Stimulated activated CD4-positive, alpha-beta T cell treated with anti-CD3 and anti-CD28 coated beads, TNF-alpha, amount 100 ng/mL, for 48 hours (primary cell): ENCODE measurements at places on chromosomes 6 and 20.

DNA sequence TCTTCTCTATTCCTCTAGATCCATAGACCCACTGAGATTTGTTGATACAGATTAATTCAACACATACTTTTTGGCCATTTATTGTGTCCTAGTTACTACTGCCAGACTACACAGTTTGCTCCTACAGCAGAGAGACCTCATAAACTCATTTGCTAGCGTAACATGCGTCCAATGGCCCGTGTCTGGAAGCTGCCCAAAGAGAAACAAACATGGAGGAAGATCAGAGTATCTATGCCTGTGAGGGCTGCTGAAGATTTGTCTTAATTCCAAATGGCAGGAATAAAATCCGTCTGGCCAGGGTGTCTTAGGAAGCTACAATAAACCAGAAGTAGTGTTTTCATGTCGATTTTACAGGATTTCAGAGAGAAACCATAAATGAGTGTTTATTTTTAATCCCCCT is 214.7 kb downstream of the CLIC5 start:
- no peak for DNase-seq

GRCh38 chr6:112802144-112802543 is 455.0 kb downstream of the RFPL4B start:
- DNase-seq = no peak

GRCh38 chr20:64261138-64261537 is 5.6 kb downstream of the PCMTD2 start:
- DNase-seq = no peak

DNA sequence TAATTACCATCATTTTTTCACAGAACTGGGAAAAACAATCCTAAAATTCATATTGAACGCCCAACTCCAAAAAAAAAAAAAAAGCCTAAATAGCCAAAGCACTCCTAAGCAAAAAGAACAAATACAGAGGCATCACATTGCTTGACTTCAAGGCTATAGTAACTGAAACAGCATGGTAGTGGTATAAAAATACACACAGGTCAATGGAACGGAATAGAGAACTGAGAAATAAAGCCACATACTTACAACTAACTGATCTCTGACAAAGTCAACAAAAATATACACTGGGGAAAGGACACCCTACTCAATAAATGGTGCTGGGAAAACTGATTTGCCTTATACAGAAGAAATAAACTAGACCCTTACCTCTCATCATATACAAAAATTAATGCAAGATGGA is 89.6 kb downstream of the MRAP2 start:
- DNase-seq = no peak

DNA sequence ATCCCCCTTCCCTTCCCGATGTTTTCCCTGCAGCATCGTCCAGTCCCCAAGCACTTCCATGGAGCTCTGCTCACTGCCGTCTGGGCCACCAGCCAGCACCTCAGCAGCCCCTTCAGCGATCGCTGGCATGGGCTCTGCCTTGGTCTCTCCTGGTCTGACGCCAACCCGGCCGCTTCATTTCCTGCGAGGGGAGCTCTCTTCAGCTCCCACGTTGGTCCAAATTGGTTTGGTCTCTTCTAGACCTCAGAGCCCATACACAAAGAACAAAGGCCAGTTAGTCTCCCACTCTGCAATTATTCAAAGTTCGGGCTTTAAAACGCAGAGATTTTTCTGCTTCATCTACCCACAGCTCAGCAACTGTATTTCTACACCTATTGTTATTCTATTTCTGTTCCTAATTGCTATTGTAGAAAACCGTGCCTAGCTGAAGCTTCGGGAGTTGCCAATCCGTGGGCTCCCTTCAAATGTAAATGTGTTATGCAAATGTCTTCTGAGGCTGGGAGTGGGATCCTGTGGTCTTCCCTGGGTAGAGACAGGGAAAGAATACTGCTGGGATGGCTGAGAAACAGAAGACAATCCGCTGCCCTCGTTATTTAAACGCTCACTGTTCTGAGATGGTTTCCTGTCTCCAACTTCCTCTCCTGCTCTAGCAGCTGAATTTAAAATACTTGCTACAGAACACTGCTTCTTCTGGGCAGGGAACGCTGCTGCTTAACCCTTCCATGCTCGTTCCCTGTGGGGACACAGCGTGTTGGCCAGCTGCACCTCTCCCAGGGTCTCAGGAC is 154.2 kb upstream of the QKI start:
- no peak for DNase-seq

GRCh38 chr20:51259455-51259854 is 236.5 kb upstream of the KCNG1 start:
- no peak for DNase-seq

GRCh38 chr6:155117785-155118184 is 122.7 kb downstream of the TIAM2 start:
- no peak for DNase-seq

DNA sequence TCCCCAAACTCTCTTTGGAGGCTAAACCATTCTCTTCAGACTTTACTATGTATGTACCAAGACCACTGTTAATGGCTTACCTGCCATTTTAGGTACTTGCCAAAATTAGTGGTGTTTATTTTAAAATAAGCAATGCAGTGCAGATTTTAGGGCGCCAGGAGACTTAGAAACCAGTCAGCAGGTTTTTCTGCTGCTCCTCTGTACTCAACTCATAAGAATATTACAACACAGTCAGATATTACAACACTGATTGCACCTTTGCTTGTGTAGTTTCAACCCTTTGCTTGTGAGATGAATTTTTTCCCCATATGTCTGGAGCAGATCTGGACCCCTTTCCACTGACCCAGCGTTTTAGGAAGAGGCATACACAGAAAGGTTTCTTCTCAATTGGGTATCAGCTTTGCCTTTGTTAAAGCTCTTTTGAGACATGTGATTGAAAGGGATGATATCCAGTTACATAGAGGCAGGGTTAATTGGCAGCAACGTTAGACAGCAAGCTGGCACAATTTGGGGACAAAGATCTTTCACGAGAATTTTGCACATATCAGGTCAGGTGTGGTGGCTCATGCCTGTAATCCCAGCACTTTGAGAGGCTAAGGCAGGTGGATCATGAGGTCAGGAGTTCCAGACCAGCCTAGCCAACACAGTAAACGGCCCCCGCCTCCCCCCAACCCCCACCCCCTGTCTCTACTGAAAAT is 6.2 kb downstream of the TTPAL start:
- DNase-seq = no peak

GRCh38 chr20:38277691-38278090 is 17.2 kb upstream of the KIAA1755 start:
- no peak for DNase-seq

DNA sequence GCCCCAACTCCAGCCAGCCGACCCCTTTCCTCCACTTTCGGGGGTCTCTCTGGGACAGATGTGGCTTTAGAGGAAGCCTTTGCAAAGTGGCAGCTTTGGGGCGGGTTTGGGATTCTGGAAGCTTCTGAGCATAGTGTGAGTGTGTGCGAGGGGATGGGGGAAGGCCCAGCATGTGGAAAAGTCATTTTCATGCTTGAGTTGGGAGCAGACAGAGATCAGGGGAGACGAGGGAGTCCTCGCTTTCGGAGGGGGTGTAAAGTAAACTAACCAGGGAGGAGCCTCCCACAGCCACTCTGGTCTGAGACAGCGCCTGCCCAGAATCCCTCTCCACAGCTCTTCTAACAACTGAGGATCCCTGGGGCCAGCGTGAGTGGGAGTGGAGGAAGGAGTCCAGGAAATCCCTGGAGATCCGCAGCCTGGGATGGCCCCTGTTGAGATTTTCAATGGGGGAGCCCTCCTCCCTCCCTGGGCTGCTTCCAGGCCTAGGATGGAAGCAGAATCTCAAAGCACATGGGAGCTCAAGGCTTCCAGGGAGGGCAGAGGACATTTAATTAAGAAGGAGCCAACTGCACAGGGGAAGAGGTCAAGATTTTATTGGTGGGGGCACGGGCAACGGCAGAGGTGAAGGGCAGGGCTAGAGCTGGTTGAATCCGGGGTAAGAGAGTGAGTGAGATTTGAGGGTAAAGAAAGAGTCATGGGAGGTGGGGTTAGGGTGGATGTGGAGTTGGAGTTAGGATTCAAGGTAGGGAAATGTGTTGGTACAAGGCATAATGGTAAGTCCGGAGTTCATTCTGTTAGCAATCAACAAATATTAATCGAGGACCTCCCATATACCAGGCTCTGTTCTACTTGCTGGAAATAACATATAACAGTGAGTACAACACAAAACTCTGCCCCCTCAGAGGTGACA is 102.3 kb upstream of the FOXP4 start:
- no peak for DNase-seq

DNA sequence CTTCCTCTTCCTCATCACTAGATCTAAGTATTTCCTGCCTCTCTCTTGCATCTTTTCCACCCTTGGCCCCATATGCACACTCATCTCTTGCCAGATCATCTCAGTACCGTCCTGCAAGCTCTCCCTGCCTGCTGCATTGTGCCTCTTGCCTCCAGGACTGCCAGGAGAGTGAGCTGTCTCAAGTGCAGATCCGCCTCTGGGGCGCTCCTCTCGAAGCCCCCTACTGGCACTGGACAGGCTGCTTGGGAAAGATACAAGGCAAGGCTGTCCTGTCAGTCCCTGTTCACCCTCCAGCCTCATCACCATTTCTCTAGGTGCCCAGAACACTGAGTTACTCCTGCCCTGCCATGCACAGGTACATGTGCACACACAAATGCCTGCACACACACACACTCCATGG is 10.2 kb downstream of the SYNDIG1 start:
- no peak for DNase-seq

GRCh38 chr6:129747588-129748112 is 37.7 kb upstream of the ARHGAP18 start:
- no peak for DNase-seq

DNA sequence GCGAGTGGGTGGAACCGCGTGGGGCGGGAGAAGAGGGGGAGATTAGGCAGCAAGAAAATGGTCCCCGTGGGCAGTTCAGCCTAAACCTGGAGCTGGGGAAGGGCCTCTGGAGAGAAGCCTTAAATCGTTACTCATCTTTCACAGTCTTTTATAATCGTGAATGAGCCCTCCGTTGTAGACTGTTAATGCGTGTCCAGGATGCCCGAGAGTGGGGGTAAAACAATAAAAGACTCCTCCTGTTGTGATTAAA is 11.0 kb upstream of the ELOVL5 start:
- no peak for DNase-seq

- DNase-seq = no peak
These were observed 512.9 kb downstream of the UTRN start for GRCh38 chr6:144797881-144798589.

DNA sequence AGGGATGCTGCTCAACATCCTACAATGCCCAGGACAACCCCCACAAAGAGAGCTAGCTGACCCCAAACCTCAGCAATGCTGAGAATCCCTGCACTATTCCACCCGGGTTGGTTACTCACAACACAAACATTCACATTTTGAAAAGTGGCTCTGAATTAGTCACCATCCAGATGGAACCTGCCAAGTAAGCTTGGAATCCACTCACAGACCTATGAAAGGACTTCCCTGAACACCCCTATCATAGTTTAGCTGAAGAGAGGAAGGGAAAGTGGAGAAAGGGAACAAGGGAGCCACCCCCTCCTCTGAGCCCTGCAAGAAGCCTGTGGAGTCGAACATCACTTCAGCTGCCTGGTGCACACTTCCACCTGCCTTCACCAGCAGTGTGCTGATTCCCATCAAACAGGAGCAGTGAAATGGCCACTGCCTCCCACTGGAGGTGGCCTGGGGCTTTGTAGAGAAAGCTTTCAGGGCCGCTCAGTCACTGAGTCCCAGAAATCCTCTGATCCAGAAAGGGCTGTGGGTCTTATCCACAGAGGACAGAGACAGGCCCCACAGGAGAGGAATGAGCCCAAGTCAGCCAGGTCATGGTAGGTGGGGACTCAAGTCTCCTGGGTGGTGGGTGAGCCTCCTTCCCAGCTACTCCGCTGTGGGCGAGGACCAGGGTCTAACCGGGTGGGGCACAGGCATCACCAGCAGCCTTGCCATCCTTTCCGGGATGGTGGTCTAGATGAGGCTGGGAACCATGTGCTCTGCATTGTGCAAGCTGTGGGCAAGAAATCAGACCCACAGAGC is 203.7 kb downstream of the SYNDIG1 start:
- DNase-seq = no peak

DNA sequence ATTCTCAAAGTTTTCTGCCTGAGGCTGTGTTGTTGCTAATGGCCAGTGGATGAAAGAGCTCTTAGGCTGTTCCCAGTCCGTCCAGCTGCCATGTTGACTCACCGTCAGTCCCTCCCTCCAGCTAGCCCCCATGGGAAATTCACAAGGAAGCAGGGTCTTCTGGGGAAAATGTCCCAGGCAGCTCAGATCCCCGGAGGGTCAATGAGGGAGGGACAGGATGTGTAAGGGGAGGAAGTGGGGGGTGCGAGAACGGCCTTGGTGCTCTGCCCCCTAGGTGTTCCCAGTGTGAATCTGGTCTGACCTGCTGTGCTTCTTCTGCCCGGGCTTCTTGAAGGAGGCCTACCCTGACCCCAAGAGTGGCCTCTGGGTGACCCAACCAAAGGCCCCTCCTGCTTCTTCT is 65.9 kb downstream of the CEBPB start:
- DNase-seq = no peak

DNA sequence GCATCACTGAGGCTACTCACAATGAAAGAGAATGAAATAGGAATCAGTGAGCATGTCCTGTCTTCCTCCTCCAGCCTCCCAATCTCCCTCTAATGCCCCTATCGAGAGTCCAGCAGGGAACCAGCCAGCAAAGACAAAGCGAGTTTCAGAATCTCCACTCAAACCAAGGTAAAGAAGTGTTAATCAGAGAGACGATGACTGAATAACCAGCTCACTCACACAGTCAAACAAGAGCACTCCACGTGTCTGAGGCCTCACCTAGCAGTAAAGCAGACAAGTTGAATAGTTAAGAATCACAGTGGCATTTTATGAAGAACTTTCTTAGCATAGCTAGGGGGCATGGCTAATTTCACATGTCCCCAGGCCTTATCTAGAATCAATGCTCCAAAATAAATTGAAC is 3.3 kb upstream of the TREM1 start:
- DNase-seq = no peak

DNA sequence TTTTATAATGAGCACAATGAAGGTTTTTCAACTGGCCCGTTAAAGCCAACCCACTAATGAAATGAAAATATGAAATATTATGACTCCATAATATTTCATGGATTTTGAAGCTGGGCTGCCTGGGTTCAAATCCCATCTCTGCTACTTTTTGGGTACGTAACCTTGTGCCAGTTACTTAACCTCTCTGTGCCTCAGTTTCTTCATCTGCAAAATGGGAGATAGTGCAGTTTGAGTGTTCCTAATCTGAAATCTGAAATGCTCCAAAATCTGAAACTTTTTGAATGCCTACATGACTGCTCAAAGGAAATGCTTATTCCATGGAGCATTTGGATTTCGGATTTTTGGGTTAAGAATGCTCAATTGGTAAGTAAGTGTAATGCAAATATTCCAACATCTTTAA is 29.5 kb downstream of the PTPRA start:
- DNase-seq = no peak

GRCh38 chr20:46209930-46210671 is 92.0 kb downstream of the CD40 start:
- DNase-seq = no peak

GRCh38 chr20:45545754-45546453 is 1.3 kb downstream of the EPPIN start:
- no peak for DNase-seq

GRCh38 chr6:148999501-148999900 is 252.7 kb downstream of the UST start:
- DNase-seq = no peak
